Activated CD4-positive, alpha-beta T cell treated with anti-CD3 and anti-CD28 coated beads for 4 hours (primary cell): ENCODE measurements at places on chromosomes 12 and 14.

DNA sequence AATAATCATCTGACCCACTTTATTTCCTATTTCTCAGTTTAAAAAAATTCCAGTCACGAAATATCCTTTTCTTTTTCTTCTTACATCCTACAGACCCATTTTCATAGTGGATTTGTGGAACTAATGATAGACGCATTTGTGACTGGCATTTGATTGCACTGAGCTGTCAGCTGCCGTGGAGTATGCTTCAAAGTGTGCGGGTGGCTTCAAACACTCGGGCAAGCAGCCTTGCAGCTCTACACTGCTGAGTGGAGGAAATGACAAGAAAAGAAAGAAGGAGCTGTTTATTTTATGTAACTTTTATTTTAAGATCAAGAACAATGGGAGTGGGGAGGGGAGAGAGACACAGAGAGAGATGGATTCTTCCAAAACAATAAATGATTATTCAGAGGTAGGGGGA lies 112.8 kb upstream of the NAP1L1 start:
- DNase-seq, result no peak

- DNase-seq, result no peak
Observed at GRCh38 chr14:93035917-93036651, 79.6 kb downstream of the ITPK1 start.

DNA sequence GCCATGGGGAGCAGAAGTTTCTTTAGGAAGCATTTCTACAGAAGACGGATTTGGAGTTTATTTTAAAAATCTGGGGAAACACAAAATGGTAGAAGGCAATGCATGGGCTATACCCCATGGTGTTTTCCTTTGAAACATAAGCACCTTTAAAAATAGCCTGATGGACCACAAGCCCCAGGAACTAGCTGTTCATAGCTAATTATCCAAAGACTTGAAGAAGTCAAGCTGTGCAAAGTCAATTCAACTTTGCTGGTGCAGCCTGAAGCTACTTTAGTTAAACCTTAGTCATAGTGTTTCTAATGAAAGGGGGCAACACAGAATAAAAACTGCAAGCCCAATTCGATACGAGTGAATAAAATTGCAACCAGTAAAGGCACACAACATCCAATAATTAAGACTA lies 732.5 kb downstream of the GALC start:
- DNase-seq, result no peak

- DNase-seq, result no peak
Observed at GRCh38 chr14:91963465-91963864, 16.0 kb upstream of the FBLN5 start.

DNA sequence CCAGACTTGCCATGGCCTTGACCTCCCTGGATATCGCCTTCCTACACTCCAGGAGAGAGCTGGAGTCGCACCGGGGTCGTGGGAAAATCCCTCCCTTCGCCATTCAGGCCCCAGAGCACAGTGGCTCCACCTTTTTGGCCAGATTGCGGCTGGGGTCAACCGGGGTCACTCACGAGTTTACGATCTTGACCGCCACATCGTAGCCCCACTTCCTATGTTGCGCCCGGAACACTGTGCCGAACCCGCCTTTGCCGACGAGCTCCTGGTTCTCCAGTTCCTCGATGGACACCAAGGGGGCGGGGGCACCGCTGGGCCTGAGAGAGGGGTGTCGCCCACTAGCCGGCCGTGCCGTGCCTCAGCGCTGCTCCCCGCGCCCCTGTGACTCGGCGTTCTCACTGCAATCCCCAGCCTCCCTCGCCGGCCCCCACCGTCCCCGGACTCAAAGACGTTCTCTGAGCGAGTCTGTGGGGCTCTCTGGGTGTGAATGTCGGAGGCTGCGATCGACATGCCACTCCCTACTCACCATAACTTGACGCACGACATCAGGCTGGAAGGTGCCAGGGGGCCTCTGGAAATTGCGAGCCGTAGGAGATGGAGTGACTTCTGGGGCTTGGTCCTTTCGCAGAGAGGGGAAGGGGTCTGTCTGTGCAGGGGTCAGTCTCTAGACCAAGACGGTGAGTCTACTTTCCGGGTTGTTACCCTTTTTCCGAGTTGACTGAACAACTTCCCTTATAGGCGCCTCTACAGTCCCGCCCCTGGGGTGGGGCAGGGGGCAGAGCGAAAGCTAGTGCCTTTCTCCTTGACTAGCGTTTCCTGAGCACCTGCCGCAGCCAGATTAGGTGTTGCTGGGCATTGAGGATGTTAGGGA lies at the start of gene RIPK3:
Gene RIPK3, minus strand, starts transcription at position 708 of the 868 bp plus-strand sequence. Its CDS starts 165 bp downstream, at position 543.
- peak; percentile 70 for DNase-seq

DNA sequence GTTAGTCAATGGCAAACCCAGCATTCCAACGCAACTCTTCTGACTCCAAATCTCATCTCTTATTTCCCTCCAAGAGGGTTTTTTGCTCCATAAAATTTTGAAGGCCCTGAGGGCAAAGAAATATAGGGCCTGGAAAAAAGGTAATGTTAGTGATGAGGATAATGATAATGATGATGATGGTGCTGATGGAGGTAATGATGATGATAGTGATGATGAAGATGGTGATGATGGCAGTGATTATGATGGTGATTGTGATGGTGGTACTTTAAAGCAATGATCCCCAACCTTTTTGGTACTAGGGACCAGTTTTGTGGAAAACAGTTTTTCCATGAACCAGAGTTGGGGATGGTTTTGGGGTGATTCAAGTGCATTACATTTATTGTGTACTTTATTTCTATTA lies 50.1 kb downstream of the TMX1 start:
- DNase-seq, result no peak
